ENCODE measurements at places on chromosomes 3 and 15. TPM values are rescaled to one million over a fixed set of nuclear protein-coding genes. Genes with fewer than 3 reads are reported as not detected.
A peak's percentile ranks its signal among the peaks of the same experiment; 100 is the strongest.

DNA sequence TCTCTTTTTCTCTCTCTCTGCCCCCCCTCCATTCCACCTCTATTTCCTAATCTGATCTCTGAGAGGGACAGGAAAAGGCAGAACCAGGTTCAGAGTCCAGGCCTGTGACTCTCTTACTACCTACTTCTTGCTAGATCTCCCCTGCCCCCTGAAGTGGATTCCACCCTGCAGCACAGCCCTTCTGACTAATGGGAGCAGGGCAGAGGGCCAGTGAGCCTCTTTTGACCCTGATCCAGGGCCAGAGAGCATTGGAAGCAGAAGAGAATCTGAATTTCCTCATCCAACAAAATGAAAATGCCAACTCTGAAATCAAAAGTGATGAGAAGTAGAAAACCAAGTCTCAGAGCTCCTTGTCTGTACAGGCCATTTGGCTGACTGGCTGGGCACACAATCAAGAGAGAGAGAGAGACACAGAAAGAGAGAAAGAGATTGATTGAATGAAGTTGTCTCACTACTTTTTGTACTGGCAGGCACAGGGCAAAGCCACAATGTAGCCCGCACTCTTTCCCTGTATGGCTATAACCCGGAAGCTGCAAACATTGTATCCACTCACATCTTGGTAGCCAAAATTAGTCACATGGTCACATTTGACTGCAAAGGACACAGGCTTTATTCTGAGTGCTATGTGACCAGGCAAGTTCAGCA, 31.6 kb upstream of the GLCE start:
- no peak for DNase-seq

GRCh38 chr3:135081451-135081850, 286.4 kb downstream of the EPHB1 start:
- no peak for DNase-seq

The APOD gene
- 25.5 TPM for total RNA-seq

- DNase-seq = no peak
These were observed 266.4 kb upstream of the GOLIM4 start for GRCh38 chr3:168362156-168362555.

DNA sequence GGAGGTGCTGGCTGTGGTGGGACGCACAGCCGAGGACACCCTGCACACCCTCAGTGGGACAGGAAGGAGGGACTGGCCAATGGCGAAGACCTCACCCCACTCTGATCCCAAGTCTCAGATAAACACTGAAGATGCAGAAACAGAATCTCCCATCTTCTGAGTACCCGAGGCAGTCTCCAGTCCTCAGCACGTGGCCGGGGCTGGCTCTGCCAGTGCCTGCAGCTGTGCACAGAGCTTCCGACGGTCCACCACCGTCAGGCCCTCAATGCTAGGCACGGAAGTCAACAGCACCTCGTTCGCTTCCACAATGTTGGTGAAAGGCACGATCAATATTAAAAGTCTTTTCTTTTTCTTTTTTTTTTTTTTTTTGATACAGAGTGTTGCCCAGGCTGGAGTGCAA, 16.8 kb upstream of the OCA2 start:
- no peak for DNase-seq

The CHRD gene
- total RNA-seq = 8.6 TPM

- DNase-seq = no peak
These were observed 2.6 kb downstream of the DUOXA2 start for GRCh38 chr15:45116482-45117307.

GRCh38 chr15:43518197-43518761, 871 bp downstream of the MAP1A start:
- no peak for DNase-seq

DNA sequence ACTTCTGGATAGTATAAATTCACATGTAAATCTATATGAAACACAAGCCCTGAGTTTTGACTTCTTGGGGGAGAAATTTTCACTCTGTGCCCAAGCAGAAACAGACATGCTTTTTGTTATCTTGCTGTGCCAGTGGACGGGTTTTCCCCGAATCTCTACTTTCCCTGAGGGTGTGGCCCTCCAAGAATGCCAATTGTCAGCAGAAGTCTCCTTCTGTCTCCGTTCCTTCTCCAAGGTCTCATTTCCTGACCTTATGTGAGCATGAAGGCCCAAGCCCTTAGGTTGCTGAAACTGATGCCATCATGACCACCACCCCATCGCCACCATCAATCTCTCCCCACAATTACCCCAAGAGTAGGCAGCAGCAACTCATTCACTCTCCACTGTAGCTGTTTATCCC, 253.8 kb downstream of the XXYLT1 start:
- DNase-seq = no peak

DNA sequence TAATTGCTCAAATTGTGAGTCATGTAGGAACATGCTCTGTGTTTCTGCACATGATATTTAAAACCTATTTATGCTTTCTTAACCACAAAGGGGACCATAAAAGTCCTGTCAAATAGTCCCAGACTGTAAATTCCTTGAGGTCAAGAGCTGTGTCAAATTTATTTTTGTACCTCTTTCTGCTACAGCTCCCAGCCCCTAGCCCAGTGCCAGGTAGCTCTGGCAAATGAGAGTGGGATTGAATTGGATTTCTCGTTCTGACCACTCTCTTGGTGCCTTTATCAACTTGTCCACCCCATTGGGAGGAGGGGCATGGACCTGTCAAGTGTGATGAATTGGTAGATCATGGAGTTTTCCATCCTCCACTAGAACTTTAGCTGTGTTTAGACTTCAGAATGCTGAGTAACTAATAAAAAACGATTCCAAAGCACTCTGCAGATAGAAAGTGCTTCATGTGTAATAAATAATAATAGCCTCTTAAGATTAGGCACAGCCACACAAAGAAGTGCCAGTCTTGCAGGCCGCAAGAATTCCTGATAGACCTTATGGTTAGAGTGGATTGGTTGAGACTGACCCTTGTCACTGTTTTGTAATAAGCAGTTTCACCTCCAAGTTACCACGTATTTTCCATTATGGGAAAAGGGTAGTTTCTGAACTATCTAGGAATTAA, 120.4 kb downstream of the LPP start:
- no peak for DNase-seq

DNA sequence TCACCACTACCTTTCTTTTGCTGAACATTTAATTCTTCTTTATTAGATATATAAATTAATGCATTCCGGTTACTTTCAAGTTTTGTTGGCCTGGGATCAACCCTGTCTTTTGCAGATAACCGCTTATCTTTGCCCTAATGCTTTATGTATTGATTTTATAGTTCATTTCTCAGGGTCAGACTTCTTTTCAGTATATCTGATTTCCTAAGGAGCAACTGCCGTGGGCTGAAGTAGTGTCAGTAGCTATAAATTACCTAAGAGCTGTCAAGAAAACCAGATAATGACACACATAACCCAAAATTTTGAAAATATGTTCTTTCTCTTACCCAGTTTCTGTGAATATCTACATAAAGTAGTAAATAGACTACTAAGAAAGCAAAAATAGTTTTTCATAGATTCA, 38.0 kb downstream of the COL6A5 start:
- DNase-seq = no peak

GRCh38 chr3:16198427-16198826, 23.9 kb downstream of the GALNT15 start:
- no peak for DNase-seq

GRCh38 chr3:170689893-170690660, 104.2 kb upstream of the SLC7A14 start:
- peak; percentile 52 for DNase-seq

The MOBP gene
- 0.09 TPM for total RNA-seq

The FBN1 gene
- 91.5 TPM for total RNA-seq

DNA sequence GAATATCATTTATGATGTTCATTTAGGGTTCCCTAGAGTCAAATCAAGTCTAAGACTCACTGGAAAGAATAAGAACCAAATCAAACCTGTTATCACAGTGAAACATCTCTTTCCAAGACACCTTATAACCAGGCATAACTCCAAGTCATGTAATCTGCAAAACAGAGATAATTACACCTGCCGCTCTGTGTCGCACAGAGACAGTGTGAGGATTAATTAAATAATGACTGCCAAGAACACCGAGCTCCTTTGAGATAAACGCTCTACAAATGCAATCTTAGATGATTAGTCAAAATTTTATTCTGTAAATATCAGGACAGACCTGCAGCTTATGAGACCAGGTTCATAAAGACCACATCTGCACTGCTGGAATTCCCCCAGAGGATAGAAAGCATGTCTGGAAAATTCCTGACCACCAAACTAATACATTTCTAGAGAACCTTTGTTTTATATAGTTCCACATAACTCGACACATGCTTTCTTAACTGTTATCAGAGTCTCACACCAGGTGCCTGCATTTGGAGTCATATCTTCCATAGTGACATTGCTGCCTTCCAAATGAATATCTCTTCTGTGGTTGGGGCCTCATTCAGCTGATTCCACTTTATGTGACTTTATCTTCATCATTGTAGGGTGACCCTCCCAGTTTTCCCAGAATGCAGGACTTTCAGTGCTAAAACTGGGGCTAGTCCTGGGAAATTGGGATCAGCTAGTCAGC, 252.8 kb downstream of the CD47 start:
- no peak for DNase-seq

The CHST14 gene
- total RNA-seq = 15.1 TPM

- peak; percentile 44 for DNase-seq
These were observed 20.0 kb downstream of the ATRIP start for GRCh38 chr3:48466386-48467109.

- peak; percentile 59 for DNase-seq
These were observed at the start of gene VWA5B2 for GRCh38 chr3:184229394-184230080. Gene VWA5B2, plus strand, starts transcription at chr3:184229585. Its CDS starts 944 bp downstream, at chr3:184230529.

DNA sequence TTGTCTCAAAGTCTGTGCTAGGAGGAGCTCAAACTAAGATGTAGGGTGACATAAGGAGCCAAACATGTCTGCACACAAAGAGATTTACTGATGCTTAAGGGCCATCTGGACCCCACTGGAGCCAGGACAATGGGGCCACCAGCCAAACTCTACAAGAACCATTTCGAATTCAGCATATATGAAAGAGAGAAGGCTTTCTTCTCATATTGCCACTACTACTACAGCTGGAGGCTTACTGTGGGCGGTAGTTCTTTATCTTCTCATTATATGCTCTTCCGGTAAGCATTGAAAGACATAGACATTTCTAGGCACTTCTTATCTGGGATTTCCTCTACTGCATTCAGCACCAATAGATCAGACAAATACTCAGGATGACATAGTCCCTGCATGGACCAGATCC, 404.4 kb upstream of the PROK2 start:
- no peak for DNase-seq

- DNase-seq = no peak
These were observed 389 bp upstream of the CCNB2 start for GRCh38 chr15:59104602-59104911.

- no peak for DNase-seq
These were observed 34.5 kb upstream of the NR2E3 start for GRCh38 chr15:71775856-71776255.

- DNase-seq = no peak
These were observed 51.0 kb upstream of the ATP13A3 start for GRCh38 chr3:194537732-194538247.

The NRROS gene
- 21.8 TPM for total RNA-seq

The KBTBD8 gene
- 3.0 TPM for total RNA-seq

The MAP6D1 gene
- total RNA-seq = 1.2 TPM

DNA sequence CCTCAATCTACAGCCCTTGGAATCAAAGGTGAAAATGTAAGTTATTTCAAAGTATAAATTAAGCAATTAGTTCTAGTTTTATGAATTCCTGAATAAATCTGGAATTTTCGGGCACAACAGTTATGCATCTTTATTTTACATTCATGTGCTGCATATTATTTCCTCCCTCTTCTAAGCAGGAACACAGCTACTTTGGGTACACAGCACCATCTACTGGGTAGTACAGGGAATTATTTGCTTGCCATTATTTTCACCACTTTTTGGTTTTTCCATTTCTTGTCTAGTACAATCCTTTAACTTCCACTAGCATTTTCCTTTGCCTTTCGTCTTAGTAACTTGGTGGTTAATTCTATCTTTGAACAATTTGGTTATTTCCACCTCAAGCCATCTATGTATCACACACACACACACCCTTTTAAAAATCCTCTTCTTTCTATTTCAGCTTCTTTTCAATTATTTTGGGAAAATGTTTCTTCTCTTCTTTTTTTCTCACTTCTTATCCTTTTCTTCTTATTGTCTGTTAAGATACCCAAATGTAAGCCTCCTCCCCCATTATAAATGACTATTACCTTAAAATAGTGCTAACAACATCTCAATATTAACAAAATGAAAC, 451.0 kb downstream of the MFSD1 start:
- DNase-seq = no peak

The RPSA gene
- 1,176 TPM for total RNA-seq

DNA sequence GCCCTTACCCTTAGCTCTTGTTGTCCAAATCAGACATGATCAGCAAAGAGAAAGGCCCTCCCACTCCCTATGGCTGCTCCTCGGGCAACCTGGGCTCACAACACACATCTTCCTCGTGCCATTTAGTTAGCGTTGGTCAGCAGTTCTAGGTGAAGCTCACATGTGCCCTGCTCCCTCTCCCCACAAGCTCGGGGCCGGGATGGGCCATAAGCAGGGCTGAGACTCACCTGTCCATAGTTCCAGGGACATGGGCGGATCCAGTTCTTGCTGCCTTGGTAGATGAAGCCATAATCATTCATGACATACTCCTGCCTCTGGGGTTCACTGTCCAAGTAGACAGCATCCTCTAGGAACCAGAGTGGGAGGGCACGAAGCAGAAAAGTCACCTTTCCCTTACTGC, 10.4 kb downstream of the TGM5 start:
- no peak for DNase-seq

DNA sequence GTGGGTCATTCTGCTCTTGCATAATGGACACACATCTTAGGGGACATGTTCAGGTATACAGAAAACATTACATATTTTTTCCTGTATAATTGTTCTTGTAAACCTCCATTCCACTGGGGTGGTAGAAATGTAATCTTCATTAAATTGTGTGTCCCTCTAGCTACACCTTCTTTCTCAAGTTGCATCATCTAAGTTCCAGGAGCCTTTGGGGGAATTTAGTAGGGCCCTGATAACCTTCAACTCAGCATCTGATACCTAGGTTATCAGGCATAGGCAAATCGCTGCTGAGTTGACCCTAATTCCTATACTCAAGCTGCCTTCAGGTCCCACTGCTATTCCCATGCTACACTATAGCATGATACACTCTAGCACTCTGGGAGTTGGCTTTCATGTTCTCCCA, 19.1 kb upstream of the CLASP2 start:
- DNase-seq = no peak

GRCh38 chr15:31177951-31178350, 76.4 kb upstream of the TRPM1 start:
- DNase-seq = no peak

GRCh38 chr3:25038922-25039321, 389.1 kb upstream of the RARB start:
- no peak for DNase-seq

DNA sequence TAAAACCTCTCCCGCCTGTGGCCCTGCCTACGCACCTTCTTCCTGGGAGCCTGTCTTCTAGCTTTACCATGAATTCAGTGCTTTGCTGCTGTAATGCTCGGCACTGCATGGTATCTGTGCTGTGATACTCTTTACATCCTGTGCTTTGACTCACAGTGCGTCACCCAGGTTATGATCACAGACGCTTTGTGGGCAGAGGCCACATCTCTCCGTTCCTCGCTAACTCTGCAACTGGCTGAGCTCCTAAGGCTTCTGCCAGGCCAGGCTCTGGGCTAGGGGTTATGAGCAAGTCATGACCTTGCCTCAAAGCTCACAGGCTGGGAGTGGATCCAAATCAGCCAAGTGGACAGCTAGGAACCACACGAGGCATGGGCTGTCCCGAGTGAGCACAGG, 23.2 kb downstream of the SPTBN5 start:
- no peak for DNase-seq

The GRAMD1C gene
- 4.5 TPM for total RNA-seq
